Hypothalamus (tissue), 51 donors: ENCODE measurements at places on chromosomes 12 and 14.

GRCh38 chr12:86959766-86960458, 703.7 kb upstream of the MGAT4C start:
- no peak for DNase-seq

GRCh38 chr14:29236848-29237247, 470.3 kb downstream of the FOXG1 start:
- no peak for DNase-seq

- DNase-seq = no peak
Measured at GRCh38 chr12:109927622-109928021, 27.5 kb downstream of the TCHP start.

- peak; percentile 9 for DNase-seq
Measured at GRCh38 chr12:118827606-118828005, 153.7 kb upstream of the SRRM4 start.

- no peak for DNase-seq
Measured at GRCh38 chr14:102917469-102918211, 4.8 kb upstream of the AMN start.

- no peak for DNase-seq
Measured at GRCh38 chr14:98364961-98365360, 907.0 kb downstream of the BCL11B start.

GRCh38 chr12:70365398-70365647, 767 bp upstream of the KCNMB4 start:
- DNase-seq = no peak
